ENCODE measurements at places on chromosomes 6 and 20.

- DNase-seq = no peak
Measured at GRCh38 chr6:128057541-128057940, 156.7 kb upstream of the THEMIS start.

DNA sequence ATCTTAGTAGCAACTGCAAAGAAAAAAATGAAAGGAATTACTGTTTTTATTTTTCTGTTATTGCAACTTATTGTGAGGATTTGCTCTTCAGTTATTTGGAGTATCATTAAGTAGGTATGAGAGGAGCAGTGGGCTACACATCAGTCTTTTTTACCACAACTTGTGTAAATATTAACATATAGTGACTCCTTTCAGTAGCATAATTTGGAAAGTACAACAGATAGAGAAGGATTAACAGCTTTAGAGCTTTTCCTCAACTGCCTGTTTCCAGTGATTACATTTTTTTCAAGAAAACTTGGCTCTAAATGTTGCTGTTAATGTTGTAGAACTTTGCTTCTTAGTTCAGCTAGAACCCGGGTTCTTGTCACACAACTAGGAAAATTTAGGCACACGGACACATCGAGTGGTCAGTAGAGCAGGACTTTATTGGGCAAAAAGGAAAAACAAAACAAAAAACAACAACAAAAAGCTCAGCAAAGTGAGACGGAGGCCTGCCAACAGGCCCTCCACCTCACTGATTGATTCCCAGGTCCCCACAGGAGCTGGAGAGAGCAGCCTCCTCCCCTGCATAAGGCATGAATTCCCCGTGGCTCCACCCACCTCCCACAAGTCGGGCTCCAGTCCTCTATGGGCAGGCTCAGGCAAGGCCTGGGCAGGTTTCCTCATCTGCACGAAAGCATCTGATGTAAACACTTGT lies 75.1 kb downstream of the ADGRG6 start:
- no peak for DNase-seq

DNA sequence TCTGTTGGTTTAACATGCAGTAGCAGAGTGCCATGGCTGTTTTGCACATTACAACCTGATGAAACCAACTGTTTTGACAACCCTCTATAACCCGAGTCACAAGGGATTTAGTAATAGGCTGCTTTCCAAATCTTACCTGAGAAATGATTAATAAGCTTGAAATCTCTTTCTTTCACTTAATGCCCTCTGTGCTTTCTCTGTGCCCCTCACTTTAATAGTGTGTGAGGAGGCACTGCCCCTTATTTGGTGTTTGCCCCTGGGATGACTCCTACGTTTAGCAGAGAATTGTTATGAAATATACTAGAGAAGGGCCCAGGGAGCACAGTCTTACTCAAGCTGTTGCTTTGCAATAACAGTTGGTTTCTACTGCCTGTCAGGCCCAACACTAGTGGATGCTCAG lies 31.0 kb upstream of the PTCHD4 start:
- DNase-seq = no peak

- DNase-seq = no peak
Measured at GRCh38 chr6:116214681-116215080, 39.2 kb downstream of the TSPYL4 start.

DNA sequence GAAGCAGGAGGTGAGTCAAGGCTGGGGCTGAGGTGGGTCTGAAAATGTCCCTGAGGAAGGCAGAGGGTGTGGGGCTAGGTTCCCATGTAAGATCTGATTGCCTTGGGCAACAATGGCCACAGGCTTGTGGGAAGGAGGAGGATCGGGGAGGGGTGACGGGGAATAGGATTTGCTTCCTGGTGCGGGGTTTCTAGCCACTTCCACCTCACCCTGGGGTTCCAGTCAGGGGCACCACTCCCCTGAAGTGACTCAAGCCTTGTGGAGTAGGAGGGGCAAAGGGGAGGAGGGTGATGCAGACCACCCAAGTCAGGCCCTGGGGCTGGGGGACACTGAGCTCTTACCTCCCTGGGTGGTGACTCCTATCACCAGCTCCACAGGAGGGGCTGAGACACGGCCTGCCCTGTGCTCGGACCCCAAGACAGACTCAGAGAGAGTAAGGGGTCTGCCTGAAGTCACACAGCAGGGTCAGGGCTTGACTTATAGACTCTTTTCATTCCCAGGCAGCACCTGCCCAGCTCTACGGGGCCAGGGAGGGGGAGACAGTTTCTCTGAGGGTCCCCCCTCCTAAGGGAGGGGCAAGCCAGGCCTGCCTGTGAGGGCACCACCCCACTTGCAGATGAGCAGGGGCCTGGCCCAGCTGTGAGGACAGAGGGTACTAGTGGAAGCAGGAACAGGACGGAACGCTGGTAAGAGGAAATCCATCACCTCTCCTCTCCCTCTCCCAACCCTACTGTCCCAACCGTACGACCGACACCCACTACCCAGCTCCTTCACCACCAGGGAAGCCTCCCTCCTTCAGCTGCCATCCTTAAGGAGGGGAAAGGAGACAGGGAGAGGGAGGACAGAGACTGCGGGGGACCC lies 12.4 kb upstream of the SPDEF start:
- DNase-seq = no peak

All from stimulated activated CD4-positive, alpha-beta T cell treated with anti-CD3 and anti-CD28 coated beads, Interleukin-12 subunit alpha, Interleukin-12 subunit beta, amount 100 ng/mL, for 48 hours (primary cell).